ENCODE measurements at places on chromosomes 6 and 20.

GRCh38 chr20:59003836-59004492 lies 3.1 kb downstream of the CTSZ start:
- no peaks in the 10 kb centered on the region for H3K27me3 ChIP-seq
- no peak for DNase-seq
- no peaks in the 10 kb centered on the region for H3K36me3 ChIP-seq
- H3K27ac ChIP-seq = peak overlapping the region; percentile 76
- H3K4me3 ChIP-seq = no peak overlapping the region
- H3K4me1 ChIP-seq = peaks cover 34% of the 10 kb centered on the region

DNA sequence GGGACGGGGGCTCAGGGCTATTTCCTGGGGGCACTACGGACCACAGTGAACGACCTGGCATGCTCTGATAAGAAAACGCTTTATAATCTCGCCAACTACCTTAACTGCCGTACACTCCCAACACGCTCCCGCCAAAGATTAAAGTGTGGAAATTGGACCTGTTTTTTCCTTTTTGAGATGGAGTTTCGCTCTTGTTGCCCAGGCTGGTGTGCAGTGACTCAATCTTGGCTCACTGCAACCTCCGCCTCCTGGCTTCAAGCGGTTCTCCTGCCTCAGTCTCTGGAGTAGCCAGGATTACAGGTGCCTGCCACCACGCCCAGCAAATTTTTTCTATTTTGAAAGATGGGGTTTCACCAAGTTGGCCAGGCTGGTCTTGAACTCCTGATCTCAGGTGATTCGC lies 346 bp upstream of the SLC44A4 start:
- no peak overlapping the region for H3K4me3 ChIP-seq
- DNase-seq = no peak
- H3K27ac ChIP-seq = no peak overlapping the region
- H3K4me1 ChIP-seq = no peaks in the 10 kb centered on the region

GRCh38 chr6:85172705-85173104 lies 277.2 kb upstream of the NT5E start:
- H3K4me3 ChIP-seq = no peak overlapping the region
- H3K27ac ChIP-seq = no peak overlapping the region
- no peaks in the 10 kb centered on the region for H3K27me3 ChIP-seq
- no peak for DNase-seq

DNA sequence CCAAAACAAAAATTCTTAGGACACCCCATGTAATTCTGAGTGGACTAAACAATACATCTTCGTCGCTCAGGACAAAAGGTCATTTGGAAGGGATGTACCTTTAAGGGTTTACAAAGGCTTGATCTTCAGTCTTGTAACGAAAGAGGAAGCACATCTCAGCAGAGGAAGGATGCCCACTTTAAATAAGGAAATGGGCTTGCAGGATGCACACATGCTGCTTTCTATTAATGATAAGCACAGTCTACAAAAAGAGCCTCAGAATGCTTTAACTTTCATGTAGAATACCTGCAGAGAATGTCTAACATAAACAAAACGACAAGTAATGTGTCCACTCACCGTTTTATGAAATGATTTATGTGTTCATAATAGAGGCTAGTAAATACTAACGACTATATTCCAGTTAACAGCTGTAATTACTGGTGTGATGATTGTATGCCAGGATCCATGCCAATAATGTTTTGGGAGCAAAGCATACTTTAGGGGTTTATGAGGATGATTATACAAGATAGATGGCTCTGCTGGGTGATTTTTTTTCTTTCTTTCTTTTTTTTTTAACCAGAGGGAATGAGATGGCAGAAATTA lies 216.9 kb downstream of the GMDS start:
- H3K27ac ChIP-seq = no peak overlapping the region
- no peaks in the 10 kb centered on the region for H3K36me3 ChIP-seq
- peaks cover 9% of the 10 kb centered on the region for H3K4me1 ChIP-seq
- DNase-seq = no peak

- no peaks in the 10 kb centered on the region for H3K27me3 ChIP-seq
- peak overlapping the region; percentile 24 for H3K27ac ChIP-seq
- no peaks in the 10 kb centered on the region for H3K36me3 ChIP-seq
- DNase-seq = no peak
- no peak overlapping the region for H3K4me3 ChIP-seq
- peaks cover 41% of the 10 kb centered on the region for H3K4me1 ChIP-seq
Measured at GRCh38 chr6:85403331-85404015, 46.4 kb upstream of the NT5E start.

GRCh38 chr20:19045371-19045770 lies 167.1 kb upstream of the SLC24A3 start:
- no peak for DNase-seq
- H3K36me3 ChIP-seq = no peaks in the 10 kb centered on the region
- H3K4me1 ChIP-seq = peaks cover 27% of the 10 kb centered on the region
- H3K27me3 ChIP-seq = no peaks in the 10 kb centered on the region
- no peak overlapping the region for H3K4me3 ChIP-seq

GRCh38 chr6:142883011-142883410 lies 62.0 kb downstream of the HIVEP2 start:
- H3K4me1 ChIP-seq = peaks cover 18% of the 10 kb centered on the region
- no peak overlapping the region for H3K4me3 ChIP-seq
- H3K36me3 ChIP-seq = no peaks in the 10 kb centered on the region
- no peaks in the 10 kb centered on the region for H3K27me3 ChIP-seq
- H3K27ac ChIP-seq = no peak overlapping the region

- H3K4me1 ChIP-seq = peaks cover 31% of the 10 kb centered on the region
- H3K4me3 ChIP-seq = no peak overlapping the region
- no peaks in the 10 kb centered on the region for H3K27me3 ChIP-seq
- H3K27ac ChIP-seq = no peak overlapping the region
- DNase-seq = no peak
Measured at GRCh38 chr6:25010902-25011625, 75.3 kb upstream of the RIPOR2 start.

DNA sequence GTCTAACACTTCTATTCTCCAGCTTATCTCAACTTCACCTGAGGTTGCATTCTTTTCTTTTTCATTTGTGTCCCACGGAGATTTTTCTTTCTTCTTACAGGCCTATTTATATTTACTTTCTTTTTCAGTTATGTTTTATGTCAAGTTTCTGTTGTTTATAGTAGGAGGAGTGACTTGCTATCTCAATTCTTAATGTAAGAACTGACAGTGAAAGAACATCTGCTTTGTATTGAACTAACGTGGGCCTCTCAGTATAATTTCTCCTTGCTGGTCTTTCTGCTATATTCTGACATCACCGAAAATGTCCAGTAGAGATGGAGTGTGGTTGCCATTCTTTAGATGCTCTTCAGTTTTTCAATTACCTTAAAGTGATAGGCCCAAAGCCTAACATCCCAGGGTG lies 521.7 kb downstream of the EPM2A start:
- H3K27me3 ChIP-seq = no peaks in the 10 kb centered on the region
- no peaks in the 10 kb centered on the region for H3K36me3 ChIP-seq
- no peak for DNase-seq
- no peak overlapping the region for H3K27ac ChIP-seq
- H3K4me1 ChIP-seq = peaks cover 5% of the 10 kb centered on the region
- no peak overlapping the region for H3K4me3 ChIP-seq

- no peaks in the 10 kb centered on the region for H3K36me3 ChIP-seq
- H3K4me1 ChIP-seq = no peaks in the 10 kb centered on the region
- H3K27ac ChIP-seq = no peak overlapping the region
- DNase-seq = no peak
Measured at GRCh38 chr6:142675517-142675916, 269.5 kb downstream of the HIVEP2 start.

GRCh38 chr20:40634891-40635290 lies 54.1 kb downstream of the MAFB start:
- H3K27ac ChIP-seq = no peak overlapping the region
- H3K36me3 ChIP-seq = no peaks in the 10 kb centered on the region
- DNase-seq = no peak

GRCh38 chr20:3613821-3614440 lies 49.3 kb downstream of the GFRA4 start:
- DNase-seq = no peak
- peak overlapping the region; percentile 51 for H3K27ac ChIP-seq
- no peaks in the 10 kb centered on the region for H3K27me3 ChIP-seq
- no peak overlapping the region for H3K4me3 ChIP-seq

DNA sequence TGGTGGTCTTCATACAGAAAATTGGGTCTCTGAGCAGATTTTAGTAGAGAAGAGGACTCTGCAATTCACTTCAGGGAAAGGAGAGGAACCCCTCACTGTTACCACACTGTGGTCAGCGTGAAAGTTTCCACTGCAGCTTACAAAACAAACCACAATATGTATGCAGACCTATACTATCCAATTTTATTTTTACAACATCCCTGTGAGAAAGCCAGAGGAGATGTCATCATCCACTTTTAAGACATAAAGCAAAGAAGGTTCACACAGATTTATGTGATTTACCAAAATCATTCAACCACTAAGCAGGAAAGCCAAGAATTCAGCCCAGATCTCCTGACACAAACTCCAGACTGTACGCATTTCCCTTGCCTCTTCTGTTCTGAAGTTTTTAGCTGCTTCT lies 442.4 kb downstream of the FRK start:
- no peak overlapping the region for H3K27ac ChIP-seq
- no peaks in the 10 kb centered on the region for H3K27me3 ChIP-seq
- H3K4me3 ChIP-seq = no peak overlapping the region
- H3K4me1 ChIP-seq = no peaks in the 10 kb centered on the region
- H3K36me3 ChIP-seq = no peaks in the 10 kb centered on the region
- no peak for DNase-seq

DNA sequence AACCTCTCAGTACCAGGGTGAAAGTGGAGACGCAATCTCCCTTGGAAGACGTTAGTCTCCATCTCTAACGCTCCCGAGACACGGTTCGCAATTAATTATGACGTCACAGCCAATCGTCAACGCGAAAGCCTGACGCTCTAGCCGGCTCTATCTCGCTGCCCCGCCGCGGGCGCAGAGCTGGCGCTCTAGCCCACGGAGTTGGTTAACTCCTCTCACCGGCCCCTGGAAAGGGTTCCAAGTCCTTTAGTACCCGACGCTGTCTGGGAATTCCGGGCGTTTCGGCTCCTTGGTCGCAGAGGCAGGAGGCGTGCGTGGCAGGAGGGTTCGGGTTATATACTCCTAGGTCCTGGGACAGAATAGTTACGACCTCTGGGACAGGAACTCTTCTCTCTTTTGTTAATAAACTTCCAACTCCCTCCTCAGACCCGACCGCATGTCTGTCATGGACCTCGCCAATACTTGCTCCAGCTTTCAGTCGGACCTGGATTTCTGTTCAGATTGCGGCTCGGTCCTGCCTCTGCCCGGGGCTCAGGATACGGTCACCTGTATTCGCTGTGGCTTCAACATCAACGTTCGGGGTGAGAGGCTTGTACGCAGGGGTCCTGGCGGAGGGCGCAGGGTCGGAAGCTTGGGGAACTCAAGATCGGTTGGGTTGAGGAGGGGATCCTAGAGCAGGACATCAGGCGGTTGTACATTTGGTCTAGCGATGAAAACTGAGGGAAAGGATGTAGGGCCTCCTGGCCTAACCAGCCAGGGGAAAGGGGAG lies at the start of gene POLR1H:
Gene POLR1H, plus strand, starts transcription at position 174 of the 766 bp plus-strand sequence. Its CDS starts 260 bp downstream, at position 434.
- H3K36me3 ChIP-seq = peaks cover 9% of the 10 kb centered on the region
- DNase-seq = peak; percentile 94
- H3K4me3 ChIP-seq = peak within 1 kb of the TSS; percentile 81
- H3K4me1 ChIP-seq = peaks cover 33% of the 10 kb centered on the region
- peak within 1 kb of the TSS; percentile 91 for H3K27ac ChIP-seq
- no peaks in the 10 kb centered on the region for H3K27me3 ChIP-seq

- H3K27ac ChIP-seq = no peak overlapping the region
- H3K4me1 ChIP-seq = peaks cover under 1% of the 10 kb centered on the region
- H3K27me3 ChIP-seq = no peaks in the 10 kb centered on the region
Measured at GRCh38 chr6:56815436-56815835, 139.5 kb upstream of the BEND6 start.

GRCh38 chr6:1901556-1901955 lies 291.8 kb downstream of the FOXC1 start:
- no peak for DNase-seq
- no peak overlapping the region for H3K27ac ChIP-seq
- peaks cover 14% of the 10 kb centered on the region for H3K4me1 ChIP-seq
- no peaks in the 10 kb centered on the region for H3K36me3 ChIP-seq
- no peak overlapping the region for H3K4me3 ChIP-seq

- peaks cover 6% of the 10 kb centered on the region for H3K4me1 ChIP-seq
- DNase-seq = no peak
- no peak overlapping the region for H3K27ac ChIP-seq
- no peaks in the 10 kb centered on the region for H3K27me3 ChIP-seq
Measured at GRCh38 chr20:35833241-35833640, 61.4 kb downstream of the PHF20 start.

GRCh38 chr6:129859524-129859923 lies 1.6 kb downstream of the TMEM244 start:
- DNase-seq = no peak
- H3K4me1 ChIP-seq = no peaks in the 10 kb centered on the region
- no peak overlapping the region for H3K27ac ChIP-seq
- no peak overlapping the region for H3K4me3 ChIP-seq

DNA sequence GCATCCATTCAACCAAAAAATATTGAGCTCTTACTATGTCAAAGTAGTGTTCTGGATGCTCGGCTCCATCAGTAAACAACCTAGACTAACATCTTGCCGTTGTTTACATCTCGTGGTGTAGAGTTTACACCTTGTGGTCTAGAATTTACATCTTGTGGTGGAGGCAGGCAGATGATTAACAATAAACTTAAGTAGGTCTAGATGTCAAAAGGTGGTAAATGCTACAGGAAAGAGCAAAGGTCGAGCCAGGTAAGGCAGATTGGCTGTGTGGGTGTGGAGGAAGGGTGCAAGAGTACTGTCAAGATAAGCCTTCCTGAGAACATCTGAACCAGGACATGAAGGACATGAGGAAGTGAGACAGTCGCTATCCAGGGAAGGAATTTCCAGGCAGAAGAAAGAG lies 88.4 kb upstream of the ESR1 start:
- H3K27me3 ChIP-seq = no peaks in the 10 kb centered on the region
- peak overlapping the region; percentile 79 for H3K27ac ChIP-seq
- no peak overlapping the region for H3K4me3 ChIP-seq
- peaks cover 40% of the 10 kb centered on the region for H3K4me1 ChIP-seq

- no peaks in the 10 kb centered on the region for H3K36me3 ChIP-seq
- no peak overlapping the region for H3K27ac ChIP-seq
- DNase-seq = no peak
Measured at GRCh38 chr6:129006724-129007514, 124.0 kb downstream of the LAMA2 start.

Data from vagina (tissue), 2 donors.